ENCODE measurements at places on chromosomes 4 and X. TPM values are rescaled to one million over a fixed set of nuclear protein-coding genes. Genes with fewer than 3 reads are reported as not detected.

SMIM10L2A gene
- total RNA-seq: 0.23 TPM

CAPN6 gene
- not detected for total RNA-seq

SMPX gene
- not detected for total RNA-seq

CXCL3 gene
- not detected for total RNA-seq

MMAA gene
- 15.9 TPM for total RNA-seq

IL2RG gene
- 302 TPM for total RNA-seq

ALAS2 gene
- not detected for total RNA-seq

DNA sequence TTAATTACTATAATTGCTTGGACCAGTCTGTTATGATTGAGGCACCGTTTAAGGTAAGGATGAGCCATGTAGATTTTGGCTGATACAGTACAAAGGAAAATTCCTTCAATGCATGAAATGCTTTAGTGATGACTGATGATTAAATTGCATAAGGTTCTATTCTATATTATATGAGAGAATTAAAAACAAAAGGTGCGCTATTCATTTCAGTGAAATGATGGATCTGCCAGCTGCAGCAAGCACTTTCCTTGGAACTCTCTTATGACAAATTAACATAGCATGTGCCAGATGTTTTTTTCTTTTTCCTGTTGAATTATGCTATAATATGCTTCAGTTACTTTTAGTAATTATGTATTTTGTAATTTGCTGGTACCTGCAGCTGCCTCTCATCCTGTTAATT is 98.5 kb downstream of the JADE1 start:
- no peak for DNase-seq

GRCh38 chrX:150868625-150869024 is 29.8 kb downstream of the CD99L2 start:
- DNase-seq: no peak

- DNase-seq: no peak
Observed at GRCh38 chrX:69396916-69397315, 107.2 kb upstream of the NALF2 start.

DNA sequence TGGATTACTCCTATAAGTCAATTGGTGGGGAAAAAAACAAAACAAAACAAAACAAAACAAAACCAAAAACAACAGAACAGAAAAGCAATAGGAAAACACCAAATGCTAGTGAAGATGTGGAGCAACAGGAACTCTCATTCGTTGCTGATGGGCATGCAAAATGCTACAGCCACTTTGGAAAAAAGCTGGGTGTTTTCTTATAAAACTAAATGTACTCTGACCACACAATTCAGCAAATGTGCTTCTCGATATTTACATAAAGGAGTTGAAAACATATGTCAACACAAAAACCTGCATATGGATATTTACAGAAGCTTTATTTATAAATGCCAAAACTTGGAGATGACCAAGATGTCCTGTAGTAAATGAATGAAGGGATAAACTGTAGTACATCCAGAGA is 703.6 kb upstream of the FAM241A start:
- no peak for DNase-seq

DNA sequence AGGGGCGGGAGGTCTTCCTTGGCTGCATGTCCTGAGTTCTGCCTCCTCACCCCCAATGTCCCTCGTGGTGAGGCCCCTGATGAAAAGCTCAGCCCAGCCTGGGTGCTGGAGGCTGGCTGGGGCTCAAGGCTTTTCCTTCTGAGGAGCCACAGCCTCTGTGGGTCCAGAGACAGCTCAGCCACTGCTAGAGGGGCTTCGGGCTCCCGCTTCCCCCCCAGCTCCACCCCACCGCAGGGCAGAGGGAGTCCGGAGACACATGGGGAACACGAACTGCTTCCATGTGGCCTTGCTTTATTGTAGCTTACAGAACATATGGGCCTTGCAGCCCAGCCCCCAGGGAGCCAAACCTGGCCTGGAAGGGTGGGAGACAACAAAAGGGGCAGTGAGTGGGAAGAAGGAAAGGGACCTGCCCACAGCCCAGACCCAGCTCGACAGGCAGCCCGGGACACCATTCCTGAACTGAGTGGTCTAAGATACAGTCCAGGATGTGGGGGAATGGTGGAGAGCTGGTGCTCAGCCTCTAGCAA is 89.9 kb upstream of the NKX1-1 start:
- DNase-seq: no peak

DNA sequence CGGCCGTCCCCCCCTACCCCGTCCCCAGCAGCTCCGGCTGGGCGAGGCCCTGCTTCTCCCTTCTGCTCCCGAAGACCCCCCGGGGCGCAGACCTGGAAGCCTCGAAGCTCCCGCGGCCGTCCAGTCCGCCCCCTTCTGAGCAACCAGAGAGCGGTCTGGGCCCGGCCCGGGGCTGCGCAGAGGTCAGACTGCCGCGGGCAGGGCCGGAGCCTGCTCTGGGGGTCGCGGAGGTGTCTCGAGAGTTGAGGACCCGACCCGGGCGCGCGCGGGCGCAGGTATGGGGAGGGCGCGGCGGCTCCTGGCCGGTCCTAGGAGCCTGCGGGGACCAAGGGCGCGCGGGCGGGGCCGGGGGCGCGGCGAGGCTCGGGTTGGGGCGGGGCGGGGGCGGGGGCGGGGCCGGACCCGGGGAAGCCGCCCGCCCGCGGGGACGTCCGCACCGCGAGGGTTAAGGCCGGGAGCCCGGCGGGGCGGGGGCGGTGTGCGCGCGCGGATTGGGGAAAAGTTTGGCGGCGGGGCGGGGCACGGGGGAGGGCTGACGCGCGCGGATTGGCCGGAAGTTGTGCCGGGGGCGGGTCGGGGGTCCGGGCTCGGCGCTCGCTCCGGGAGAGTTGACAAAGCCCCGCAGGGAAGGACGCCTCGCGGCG is at the start of gene FGFRL1:
FGFRL1 (plus strand) TSS at position 605 of the 644 bp plus-strand sequence. CDS start 860 bp downstream, outside the sequence.
- DNase-seq: peak; percentile 94

DNA sequence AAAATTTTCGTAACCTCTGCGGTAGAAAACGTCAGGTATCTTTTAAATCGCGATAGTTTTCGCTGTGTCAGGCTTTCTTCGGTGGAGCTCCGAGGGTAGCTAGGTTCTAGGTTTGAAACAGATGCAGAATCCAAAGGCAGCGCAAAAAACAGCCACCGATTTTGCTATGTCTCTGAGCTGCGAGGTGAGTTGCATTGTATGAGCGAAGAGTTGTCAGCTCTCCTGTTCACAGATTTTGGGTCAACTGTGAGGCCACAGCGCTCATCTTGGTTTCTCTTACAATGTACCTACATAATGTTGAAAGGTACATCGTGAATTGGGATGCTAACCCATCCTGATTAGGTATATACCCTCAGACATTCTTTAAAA is 486 bp downstream of the CLCN3 start:
- peak; percentile 38 for DNase-seq

- no peak for DNase-seq
Observed at GRCh38 chr4:156886481-156886880, 85.1 kb downstream of the PDGFC start.

DNA sequence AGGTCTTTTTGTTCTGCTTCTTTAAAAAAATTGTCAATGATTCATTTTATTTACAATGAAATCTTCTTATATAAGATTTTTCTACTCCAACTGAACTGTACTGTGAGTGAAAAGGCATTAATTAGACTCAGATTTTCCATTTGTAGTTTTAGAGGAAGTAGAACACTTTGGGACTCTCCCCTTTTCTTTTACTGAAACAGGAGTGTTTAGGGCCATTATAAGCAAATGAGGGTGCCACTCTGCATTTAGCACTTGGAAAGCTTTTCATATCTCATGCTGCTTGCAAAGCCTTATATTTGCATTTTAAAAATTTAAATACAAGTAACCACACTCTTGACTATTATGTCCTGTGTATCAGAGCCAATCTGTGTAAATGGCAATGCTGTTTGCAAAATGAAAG is 584.3 kb downstream of the KLHL13 start:
- no peak for DNase-seq
